Fibroblast of lung (primary cell): ENCODE measurements at places on chromosomes 6 and 20. TPM values are rescaled to one million over a fixed set of nuclear protein-coding genes. Genes with fewer than 3 reads are reported as not detected.

Gene LY6G6F
- not detected in 2 replicates for total RNA-seq

Gene RNF146
- total RNA-seq = 59.9 and 61.9 TPM in 2 replicates

Gene CD83
- total RNA-seq = 1.3 and 5.0 TPM in 2 replicates

Gene MCCD1
- total RNA-seq = not detected in 2 replicates

Gene GRM1
- total RNA-seq = under 0.01 and 0.17 TPM in 2 replicates

Gene LTA
- total RNA-seq = not detected in 2 replicates

Gene CRIP3
- 0.26 TPM in 1 of 2 replicates, not detected in the other for total RNA-seq

Gene LSM2
- 23.1 and 24.3 TPM in 2 replicates for total RNA-seq

Gene NKX2-2
- not detected in 2 replicates for total RNA-seq

Gene OR2H1
- total RNA-seq = not detected in 2 replicates

Gene LPA
- total RNA-seq = not detected in 2 replicates

Gene PRDM13
- not detected in 2 replicates for total RNA-seq

Gene TRIM15
- total RNA-seq = not detected in 2 replicates

Gene F13A1
- under 0.01 TPM in 1 of 2 replicates, not detected in the other for total RNA-seq

Gene BCAS1
- under 0.01 and 0.17 TPM in 2 replicates for total RNA-seq

Gene RPP21
- total RNA-seq = 30.2 and 34.7 TPM in 2 replicates

Gene KCTD20
- 39.6 and 45.2 TPM in 2 replicates for total RNA-seq

Gene GPX6
- not detected in 2 replicates for total RNA-seq

Gene CBLN4
- total RNA-seq = not detected in 2 replicates

Gene LIME1
- 1.5 and 3.5 TPM in 2 replicates for total RNA-seq

Gene ALDH8A1
- 0.26 and 0.50 TPM in 2 replicates for total RNA-seq

Gene SLC22A2
- not detected in 2 replicates for total RNA-seq

Gene HDDC2
- total RNA-seq = 53.9 and 58.8 TPM in 2 replicates

Gene PPP1R14C
- 0.17 and 0.26 TPM in 2 replicates for total RNA-seq

Gene MATN4
- under 0.01 TPM in 2 replicates for total RNA-seq

Gene PREP
- 12.6 and 18.3 TPM in 2 replicates for total RNA-seq

Gene SLC22A7
- total RNA-seq = not detected in 2 replicates

Gene PROKR2
- not detected in 2 replicates for total RNA-seq

Gene CALHM6
- 0.33 and 1.0 TPM in 2 replicates for total RNA-seq

Gene LAMA2
- total RNA-seq = 57.8 and 67.5 TPM in 2 replicates

Gene DHX35
- 11.4 and 11.8 TPM in 2 replicates for total RNA-seq

Gene OLIG3
- total RNA-seq = not detected in 2 replicates

Gene PNPLA1
- not detected in 2 replicates for total RNA-seq

Gene TASP1
- total RNA-seq = 6.3 and 6.7 TPM in 2 replicates

Gene HUS1B
- 0.77 and 1.2 TPM in 2 replicates for total RNA-seq

Gene NAA20
- 37.8 and 42.4 TPM in 2 replicates for total RNA-seq

Gene MBOAT1
- total RNA-seq = 4.9 and 6.6 TPM in 2 replicates
